Cardiac fibroblast (primary cell): ENCODE measurements at places on chromosomes 1 and 21.

- no peak for DNase-seq
Measured at GRCh38 chr1:17189632-17189990, 15.3 kb upstream of the PADI1 start.

GRCh38 chr1:183968386-183968785 is 69.1 kb downstream of the COLGALT2 start:
- no peak for DNase-seq

DNA sequence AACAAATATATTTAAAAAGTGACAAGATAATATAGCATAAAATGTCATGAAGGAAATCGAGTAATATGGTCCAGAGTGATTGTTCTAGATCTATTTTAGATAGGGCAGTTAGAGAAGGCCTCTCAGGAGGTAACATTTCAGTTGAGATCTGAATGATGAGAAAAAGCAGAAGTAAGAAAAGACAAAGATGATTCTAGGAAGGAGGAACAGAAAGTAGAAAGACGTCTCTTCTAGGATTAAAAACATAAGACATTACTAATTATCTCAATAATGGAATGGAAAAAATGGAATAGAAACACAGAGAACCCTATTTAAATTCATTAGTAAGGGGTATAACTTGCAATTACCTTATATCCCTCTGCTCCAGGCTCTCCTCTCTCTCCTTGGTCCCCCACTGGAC is 130.0 kb upstream of the ZNHIT6 start:
- no peak for DNase-seq

GRCh38 chr21:18253221-18253620 is 8.6 kb downstream of the CHODL start:
- no peak for DNase-seq

DNA sequence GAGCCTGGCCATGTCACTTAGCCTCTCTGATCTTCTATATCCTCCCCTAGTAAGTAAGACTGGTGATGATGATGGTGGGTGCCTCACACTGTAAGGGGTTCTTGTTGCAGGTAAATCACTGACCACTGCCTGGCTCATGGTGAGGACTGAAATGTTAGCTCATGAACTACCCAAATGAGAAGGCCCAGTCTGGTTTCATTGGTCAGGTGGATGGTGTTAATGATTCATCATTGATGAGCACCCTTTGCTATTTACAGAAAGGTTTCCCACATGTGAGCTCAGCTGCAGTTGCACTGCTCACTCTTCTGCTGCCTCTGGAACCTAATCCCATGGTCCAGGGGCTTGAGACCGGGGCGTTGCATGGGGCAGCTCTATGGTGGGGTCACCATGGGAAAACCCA is 417.7 kb downstream of the PRDM2 start:
- no peak for DNase-seq

GRCh38 chr1:41907446-41907845 is 11.3 kb downstream of the HIVEP3 start:
- no peak for DNase-seq

DNA sequence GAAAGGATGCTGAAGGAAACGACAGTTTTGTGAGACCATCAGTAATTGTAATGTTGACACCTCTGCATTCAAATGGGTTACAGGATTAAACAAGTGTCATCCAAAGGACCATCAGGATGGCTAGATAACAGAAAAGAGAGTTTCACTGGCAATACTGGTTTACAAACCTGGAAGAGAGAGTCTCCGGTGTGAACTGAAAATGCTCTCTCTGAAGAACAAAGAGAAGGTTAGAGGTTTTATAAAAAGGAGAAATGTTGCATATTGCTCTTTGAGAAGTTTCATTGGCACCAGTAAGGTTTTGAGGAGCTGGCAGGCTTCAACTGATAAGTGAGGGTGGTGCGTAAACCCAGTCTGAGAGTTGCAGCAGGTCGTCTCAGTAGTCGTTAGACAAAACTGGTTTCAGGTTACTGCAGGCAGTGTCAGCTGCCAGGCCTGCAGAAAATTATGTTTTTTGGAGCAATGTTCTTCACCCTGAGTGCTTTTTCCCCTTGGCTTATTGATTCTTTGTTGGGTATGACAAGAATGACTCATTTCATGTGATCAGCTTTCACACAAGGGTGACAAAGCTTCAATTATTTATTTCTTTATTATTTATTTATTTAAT is 42.2 kb downstream of the KCNK1 start:
- no peak for DNase-seq

- DNase-seq = no peak
Measured at GRCh38 chr1:61956784-61957183, 214.5 kb downstream of the PATJ start.

- DNase-seq = peak; percentile 13
Measured at GRCh38 chr1:205832326-205832751, 17.6 kb downstream of the PM20D1 start.

DNA sequence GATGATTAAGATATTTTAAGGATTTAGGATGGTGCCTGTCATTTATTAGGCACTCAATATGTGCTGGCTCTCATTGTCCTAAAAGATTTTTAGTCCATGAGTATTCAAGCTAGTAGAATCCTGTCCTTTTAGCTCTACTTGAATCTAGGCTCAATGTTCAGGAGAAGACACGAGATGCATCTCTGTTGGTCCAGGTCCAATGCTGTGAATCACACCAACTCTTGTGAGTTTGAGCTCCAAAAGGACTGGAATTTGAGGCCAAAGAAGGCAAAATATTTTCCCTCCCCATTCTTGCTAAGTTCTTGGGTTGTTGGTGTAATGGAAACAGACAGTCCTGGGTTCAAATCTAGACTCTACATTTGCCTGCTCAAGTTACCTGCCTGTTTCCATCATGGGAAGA is 1.4 kb upstream of the PODN start:
- DNase-seq = peak; percentile 74

DNA sequence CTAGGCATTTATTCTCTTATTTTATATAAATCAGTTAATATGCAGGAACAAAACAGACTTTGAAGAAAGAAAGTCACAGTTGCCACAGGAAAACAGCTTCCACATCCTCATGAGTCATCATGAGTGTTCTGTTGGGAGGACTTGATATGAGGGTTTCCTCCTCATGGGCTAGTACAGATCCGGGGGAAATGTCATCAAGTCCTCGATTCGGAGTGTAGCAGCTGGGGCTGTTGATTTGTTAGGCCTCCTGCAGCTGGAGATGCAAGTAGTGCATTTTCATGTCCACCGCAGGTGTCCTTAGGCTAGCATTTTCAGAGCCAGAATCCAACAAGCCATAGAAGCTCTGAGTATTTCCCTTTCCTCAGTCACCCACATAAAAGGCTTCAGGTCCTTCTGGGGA is 36.7 kb downstream of the ADAM30 start:
- peak; percentile 77 for DNase-seq

GRCh38 chr1:201591348-201591747 is 52.4 kb downstream of the NAV1 start:
- DNase-seq = no peak

DNA sequence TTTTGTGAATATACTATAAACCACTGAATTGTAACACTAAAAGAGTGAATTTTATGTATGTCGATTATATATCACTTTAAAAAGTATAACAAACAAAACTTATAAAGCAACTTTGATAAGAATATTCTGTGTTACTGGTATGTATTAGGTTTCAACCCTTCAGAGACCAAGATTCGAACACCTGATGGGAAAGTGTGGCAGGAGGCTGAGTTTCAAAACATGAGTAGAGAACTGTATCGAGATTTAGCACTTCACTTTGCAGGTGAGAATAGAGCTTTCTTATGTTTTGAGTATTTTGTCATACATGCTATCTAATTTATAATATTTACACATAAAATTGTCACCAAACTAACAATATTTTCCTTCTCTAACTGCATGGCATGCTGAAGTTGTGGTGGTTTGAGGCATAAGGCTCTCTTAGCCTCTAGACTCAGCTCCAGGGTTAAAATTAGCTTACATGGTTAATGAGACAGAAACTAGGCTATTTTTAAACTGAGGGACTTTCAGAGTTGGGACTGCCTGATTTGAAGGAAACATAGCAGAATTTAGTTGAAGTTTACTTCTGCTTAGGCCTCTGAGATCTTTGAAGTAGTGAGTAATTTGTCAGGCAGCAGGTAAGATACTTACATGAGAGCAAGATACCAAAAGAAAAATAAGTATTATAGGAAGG is 48.6 kb downstream of the CEP350 start:
- no peak for DNase-seq

DNA sequence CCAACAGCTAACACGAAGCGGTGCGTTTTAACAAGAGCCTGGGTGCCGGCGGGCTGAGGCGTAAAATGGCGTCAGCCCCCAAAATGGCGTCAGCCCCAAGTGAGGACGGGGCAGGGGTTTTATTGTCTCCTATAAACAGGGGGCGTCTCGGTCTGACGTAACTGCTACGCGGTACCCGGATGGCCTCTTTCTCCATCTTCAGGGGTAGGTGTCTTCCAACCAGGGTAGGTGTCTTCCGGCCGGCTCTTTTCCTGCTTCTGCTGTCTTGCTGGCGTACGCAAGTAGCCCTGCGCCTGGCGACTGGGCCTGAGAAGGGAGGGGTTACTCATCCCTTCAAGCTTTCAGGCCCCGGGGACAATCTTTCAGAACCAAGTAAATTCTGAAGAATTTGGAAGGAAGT is 45.3 kb downstream of the LGR6 start:
- DNase-seq = no peak

DNA sequence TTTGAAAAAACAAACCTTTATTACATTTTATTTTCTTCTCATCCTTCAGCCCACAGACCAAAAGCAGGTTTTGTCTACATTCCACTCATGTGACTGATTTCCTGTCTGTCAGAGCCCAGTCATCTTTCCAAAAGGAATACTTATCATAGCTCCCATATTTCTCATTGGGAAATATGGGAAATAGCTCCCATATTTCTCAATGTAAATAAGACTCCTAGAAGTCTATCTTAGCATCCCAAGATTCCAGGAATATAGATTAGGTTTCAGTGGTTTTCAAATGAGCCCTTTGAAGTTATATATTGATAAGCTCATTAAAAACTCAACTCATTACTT is 19.1 kb upstream of the NRDC start:
- peak; percentile 81 for DNase-seq

GRCh38 chr1:17521946-17522612 is 17.4 kb upstream of the ARHGEF10L start:
- DNase-seq = no peak

DNA sequence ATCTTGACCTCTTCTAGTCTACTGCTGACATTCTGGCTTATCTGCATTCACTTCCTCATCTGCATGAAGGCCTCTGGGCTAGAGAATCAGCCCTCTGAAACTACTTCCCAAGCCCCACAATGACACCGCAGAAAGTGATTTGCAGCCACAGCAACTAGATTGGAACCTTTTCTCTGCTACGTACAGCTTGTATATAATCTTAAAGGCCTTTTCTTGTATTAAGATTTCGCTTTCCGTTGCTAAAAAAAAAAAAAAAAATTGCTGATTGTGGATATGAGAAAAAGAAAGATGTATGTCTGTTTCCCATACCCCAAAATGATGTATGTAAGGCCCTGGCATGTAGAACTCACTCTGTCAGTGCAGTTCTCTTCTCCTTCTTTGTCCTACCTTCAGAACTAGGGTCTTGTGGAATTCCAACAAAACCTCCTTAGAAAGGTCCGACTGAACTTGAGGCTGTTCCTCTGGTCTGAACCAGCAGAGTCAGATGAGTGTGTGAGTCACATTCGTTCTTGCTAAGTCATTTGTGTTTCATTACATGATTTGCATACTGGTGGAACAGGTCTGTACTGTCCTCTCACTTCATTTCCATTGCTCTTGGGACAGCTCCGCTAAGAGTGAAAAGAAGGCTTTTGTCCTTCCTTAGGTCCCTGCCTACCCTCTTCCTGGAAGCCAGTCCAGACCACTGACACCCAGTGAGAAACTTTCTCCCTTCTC is 62.7 kb downstream of the PLPP3 start:
- DNase-seq = peak; percentile 50

DNA sequence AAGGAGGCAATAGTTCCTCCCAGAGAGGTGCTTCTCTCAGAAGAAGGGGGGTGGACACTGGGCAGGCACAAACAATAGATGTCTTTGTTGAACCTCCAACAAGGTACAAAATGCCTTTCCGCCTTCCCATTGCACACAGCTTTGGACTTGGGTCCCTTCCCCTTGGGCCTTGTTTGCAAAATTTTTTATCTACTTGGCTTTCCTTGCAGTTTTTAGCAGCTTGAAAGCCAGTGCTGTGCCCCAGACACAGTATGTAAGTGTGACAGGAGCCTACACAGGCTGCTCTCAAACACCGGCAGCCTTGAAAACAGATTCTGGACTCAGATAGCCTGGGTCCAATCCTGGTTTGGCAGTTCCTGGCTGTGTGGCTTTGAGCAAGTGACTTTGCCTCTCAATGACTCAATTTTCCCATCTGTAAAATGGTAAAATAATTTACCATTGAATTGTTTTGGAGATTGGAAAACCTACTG is 43.0 kb downstream of the ELAPOR1 start:
- DNase-seq = no peak

DNA sequence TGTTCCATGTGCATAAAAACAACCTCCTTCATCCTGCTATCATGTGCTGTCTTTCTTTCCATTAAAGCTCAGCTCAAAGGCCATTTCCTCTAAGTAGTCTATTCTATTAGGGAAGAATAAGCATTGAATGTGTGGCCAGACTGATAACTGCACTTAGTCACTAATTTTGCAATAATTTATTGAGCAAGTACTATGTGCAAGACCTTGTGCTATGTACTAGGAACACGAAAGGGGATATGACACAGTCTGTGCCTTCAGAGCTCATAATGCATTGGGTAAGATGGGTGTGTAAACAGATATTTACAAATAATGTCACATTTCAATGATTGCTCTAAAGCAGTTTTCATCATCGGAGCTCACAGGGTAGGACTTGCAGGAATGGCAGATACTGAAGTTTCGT is 54.2 kb downstream of the NMNAT2 start:
- DNase-seq = peak; percentile 61

GRCh38 chr1:83547901-83548300 is 451.0 kb downstream of the TTLL7 start:
- peak; percentile 54 for DNase-seq

- DNase-seq = peak; percentile 3
Measured at GRCh38 chr1:171841931-171842761, 848 bp downstream of the DNM3 start.

GRCh38 chr1:176628775-176629174 is 165.8 kb downstream of the PAPPA2 start:
- DNase-seq = no peak

- DNase-seq = no peak
Measured at GRCh38 chr1:110605446-110605845, 712 bp downstream of the KCNA2 start.

GRCh38 chr1:44672961-44673674 is 1.2 kb downstream of the TMEM53 start:
- no peak for DNase-seq

- no peak for DNase-seq
Measured at GRCh38 chr1:65009724-65010420, 43.5 kb upstream of the JAK1 start.

GRCh38 chr1:7680955-7681268 is 90.2 kb upstream of the VAMP3 start:
- no peak for DNase-seq

DNA sequence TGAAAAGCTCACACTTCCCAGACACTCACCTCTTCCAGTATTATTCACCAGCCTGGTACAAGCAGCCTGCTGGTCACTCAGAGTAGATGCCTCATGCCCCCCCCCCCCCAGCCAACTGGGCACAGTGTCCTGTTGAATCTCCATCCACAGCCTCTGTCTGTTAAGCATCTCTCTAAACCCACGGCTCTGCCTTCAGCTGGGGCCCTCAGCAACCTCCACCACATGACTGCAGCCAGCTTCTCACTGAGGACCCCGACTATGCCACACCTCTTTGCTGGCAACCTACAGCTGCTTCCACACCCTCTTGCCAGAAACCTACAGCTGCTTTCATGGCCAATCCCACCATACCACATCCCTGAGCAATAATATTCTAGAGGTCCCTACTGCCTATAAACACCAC is 113.1 kb downstream of the RHOU start:
- DNase-seq = no peak

- peak; percentile 85 for DNase-seq
Measured at GRCh38 chr1:94658221-94658620, 116.7 kb upstream of the F3 start.
